ENCODE measurements at places on chromosomes 6 and 20.

GRCh38 chr6:132909742-132910141, 95.4 kb downstream of the RPS12 start:
- no peak for DNase-seq

DNA sequence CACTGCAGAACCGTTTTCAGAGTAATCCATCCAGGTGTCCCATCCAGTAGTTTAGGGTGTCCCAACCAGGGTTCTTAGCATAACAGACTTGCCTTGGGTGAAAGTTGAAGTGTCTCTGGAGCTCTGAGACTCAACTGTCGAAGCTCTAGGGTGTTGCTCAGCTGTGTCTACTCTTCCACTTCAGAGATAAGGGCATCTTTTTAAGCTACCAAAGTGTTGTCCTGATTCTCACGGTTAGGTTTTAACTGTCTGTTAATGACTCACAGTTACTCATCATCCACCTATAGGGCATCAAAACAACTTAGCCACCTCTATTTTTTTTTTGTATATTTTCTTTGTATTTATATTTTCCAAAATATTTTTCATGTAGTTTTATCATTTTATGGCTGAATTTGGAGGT, 36.9 kb upstream of the TBX18 start:
- no peak for DNase-seq

- peak; percentile 85 for DNase-seq
Measured at GRCh38 chr20:37911838-37912281, 8.9 kb downstream of the VSTM2L start.

DNA sequence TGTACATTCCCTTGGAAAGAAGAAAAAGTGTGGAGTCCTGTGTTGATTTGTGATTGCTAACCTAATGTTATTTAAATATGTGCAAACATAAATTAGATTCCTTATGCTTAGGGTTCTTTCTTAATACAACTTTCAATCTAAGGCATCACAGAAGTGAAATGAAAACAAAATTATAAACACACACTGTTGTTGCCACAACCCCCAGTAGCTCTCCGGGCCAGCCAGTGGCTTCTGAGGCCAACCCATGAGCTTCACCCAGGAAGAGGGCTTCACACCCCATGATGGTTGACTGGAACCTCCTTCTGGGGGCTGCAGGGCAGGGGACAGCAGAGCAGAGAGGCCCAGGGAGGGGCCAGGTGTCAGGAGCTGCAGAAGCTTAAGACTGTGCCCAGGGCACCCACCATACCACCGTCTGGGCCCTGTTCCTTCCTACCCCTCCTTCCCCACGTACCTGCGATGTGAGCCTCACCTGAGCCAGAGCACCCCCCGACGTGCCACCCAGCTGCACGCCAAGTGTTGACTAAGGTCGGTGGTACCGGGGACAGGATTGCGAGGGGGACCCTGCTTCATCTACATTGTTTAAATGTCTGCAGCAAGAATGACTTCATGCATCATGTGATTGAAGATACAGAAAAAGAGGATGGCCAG, 110.5 kb downstream of the FAM120B start:
- DNase-seq = no peak

- no peak for DNase-seq
Measured at GRCh38 chr6:111417181-111417585, 65.8 kb downstream of the REV3L start.

- DNase-seq = peak; percentile 15
Measured at GRCh38 chr20:20130399-20130798, 78.1 kb downstream of the CFAP61 start.

- no peak for DNase-seq
Measured at GRCh38 chr6:152975204-152975915, 7.5 kb downstream of the FBXO5 start.

- peak; percentile 11 for DNase-seq
Measured at GRCh38 chr20:59776059-59776603, 157.3 kb downstream of the SYCP2 start.

DNA sequence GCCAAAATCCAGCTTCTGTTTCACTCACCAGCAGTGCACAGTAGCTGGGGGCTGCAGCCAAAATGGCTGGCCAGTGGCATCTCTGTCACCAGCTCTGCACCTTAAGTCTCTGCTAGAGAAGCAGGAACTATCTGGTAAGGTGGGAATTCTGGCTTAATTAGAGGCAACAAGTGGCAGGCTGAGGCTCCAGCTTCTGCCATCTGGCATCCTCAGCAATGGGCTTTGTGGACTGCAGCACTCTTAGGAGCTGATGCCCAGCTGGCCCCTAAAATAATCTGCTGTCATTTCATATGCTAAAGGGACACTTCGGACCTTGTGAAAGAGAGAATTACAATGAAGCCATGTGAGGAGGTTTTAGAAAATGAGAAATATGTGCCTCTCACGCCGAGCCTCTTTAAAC, 4.6 kb upstream of the CLDN20 start:
- DNase-seq = no peak

GRCh38 chr6:17417817-17418216, 24.4 kb downstream of the CAP2 start:
- peak; percentile 61 for DNase-seq

GRCh38 chr6:105711216-105711615, 308.3 kb upstream of the PREP start:
- DNase-seq = no peak

DNA sequence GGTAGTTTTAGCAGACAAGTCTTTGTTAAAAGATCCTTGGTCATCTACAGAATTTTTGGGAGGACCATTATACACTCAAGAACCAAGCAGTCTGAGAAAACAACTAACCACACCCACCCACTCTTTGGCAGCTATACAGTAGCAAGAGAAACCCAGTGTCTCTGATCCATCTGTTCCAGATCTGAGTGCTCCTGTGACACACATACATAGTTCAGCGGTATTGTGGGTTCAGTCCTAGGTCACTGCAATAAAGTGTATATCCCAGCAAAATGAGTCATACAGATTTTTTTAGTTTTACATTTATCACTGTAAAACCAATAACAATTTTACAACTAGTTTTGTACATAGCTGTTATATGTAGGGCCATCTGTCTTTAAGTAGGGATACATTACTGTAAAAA, 47.4 kb upstream of the PAK5 start:
- DNase-seq = no peak

- DNase-seq = no peak
Measured at GRCh38 chr20:52943185-52943841, 28.8 kb upstream of the TSHZ2 start.

DNA sequence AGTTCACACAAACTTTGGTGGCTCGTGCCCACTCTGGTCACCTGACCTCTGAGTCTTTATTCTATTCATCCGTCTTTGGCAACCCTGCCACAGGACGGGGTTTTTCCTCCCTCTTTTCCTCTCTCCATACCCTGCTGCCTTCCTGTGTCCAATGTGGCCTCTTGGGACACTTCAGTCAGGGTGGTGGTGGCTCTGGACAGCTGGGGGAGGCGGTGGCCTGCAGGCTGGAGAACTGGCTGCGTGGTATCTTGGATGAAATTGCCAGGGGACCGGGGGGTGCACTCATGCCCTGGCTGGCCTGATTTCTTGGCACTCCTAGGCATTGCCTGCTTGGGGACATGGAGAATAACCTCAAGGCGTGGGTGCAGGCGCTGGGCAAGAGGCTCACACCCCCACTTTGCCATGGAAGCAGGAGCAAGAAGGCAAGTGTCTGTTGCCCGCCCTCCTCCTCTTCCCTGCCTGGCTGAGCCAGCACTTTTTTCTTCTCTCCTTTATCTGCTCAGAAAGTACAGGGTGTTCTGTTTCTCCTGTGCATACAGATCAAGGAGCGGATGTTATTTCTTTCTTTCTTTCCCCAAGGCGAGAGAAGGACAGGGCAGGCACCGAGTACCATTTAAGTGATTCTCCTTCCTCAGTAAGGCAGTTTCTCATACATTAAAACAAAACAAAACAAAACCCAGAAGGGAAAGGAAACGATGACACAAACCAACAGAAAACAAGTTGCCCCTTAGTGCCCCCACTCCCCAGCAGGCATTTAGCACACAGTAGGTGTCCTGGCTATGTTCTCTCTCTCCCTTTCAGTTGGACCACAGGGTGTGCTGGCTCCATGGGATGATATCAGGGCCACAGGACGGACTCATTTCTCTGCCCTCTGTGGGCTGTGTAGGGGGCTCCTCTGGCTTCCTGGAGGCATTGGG, 155.5 kb upstream of the RNF24 start:
- peak; percentile 47 for DNase-seq

- no peak for DNase-seq
Measured at GRCh38 chr6:28632326-28632851, 106.7 kb downstream of the GPX5 start.

DNA sequence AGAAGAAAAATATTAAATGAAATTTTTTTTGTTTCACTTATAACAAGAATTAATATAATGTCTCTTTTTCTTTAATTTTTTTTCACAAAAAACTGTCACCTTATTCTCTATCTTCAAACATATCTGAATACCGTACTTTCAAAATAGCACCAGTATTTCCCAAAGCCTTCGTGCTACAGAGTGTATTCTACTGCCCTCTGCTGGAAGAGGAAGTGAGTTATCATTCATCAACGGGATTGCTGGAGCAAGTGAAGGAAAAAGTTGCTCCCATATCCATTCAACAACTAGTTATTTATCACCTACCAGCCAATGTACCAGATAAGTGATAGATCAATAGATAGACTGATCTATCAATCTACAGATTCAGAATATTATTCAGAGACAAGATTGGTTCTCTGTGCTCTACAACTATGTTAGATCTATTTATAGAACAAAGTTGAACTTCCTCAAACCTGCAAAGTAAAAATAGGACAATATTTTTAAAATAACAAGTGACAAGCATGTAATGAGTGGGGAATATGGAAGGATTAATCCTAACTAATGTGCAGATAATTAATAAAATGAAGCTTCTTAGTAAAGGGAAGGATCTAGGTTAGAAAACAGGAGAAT, 26.7 kb upstream of the TFAP2B start:
- peak; percentile 59 for DNase-seq

DNA sequence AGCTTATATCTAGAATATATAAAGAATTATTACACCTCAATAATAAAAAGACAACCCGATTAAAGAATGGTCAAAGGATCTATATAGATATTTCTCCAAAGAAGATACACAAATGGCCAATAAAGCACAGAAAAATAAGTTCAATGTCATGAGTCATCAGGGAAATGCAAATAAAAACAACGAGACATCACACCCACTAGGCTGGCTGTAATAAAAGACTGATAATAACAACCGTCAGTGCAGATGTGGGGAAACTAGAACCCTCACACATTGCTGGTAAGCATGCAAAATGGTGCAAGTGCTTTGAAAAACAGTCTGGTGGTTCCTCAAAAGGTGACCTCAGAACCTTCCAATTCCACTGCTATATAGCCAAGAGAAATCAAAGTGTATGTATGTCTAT, 33.0 kb downstream of the TBX18 start:
- DNase-seq = no peak

- DNase-seq = no peak
Measured at GRCh38 chr6:154815938-154816820, 83.0 kb downstream of the SCAF8 start.

- no peak for DNase-seq
Measured at GRCh38 chr6:122736616-122737015, 42.9 kb upstream of the FABP7 start.

- DNase-seq = no peak
Measured at GRCh38 chr20:9574181-9574580, 59.8 kb downstream of the LAMP5 start.

- DNase-seq = no peak
Measured at GRCh38 chr6:21999012-21999528, 297.8 kb downstream of the PRL start.

DNA sequence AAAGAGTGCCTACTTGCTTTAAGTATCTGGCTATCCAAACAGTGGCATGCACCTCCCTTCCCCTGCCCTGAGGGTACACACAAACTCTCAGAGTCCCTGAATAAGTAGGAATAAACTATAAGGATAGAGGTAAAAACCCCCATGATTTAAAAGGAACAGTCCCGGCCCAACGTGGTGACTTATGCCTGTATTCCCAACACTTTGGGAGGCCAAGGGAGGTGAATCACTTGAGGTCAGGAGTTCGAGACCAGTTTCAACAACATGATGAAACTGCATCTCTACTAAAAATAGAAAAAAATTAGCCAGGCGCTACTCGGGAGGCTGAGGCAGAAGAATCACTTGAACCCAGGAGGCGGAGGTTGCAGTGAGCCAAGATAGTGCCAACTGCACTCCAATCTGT, 22.2 kb downstream of the SAMHD1 start:
- no peak for DNase-seq

DNA sequence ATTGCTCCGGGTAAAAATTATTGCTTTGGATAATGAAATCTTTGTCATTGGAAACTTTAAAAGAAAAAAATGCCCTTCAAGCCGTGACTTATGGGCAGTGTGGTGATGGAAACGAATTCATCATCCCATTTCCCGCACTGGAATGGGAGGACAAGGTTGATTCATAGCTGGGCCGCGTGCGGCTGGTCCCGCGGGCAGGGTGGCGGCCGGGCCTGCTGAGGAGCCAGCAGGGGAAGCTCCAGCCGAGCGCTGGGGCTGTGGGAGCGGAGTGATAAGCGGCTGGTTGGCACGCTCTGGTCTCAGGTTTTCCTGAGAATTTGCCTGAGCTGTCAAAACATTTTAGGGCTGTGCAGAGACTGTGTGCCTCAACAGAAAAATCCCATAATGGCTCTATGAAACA, 351.7 kb downstream of the CDC5L start:
- peak; percentile 57 for DNase-seq

DNA sequence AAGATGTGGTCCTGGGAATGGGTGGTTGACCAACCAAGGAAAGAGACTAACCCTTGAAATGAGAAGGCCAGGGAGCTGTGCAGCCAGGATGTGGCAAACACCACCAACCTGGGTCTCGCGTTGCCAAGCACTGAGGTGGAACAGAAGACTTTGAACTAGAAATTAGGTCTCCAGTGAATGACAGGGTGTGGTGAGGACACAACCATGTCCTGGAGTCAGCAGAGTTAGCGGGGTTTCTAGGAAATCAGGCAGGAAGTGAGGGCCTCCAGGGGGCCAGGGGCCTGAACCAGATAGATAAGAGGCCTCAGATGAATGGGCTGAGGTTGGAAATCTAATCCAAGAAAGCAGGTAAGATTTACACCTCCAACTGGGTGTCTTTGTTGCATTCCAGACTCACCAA, 353.3 kb upstream of the ARID1B start:
- no peak for DNase-seq

- peak; percentile 91 for DNase-seq
Measured at GRCh38 chr6:99613409-99613704, 6.7 kb downstream of the PRDM13 start.

- peak; percentile 26 for DNase-seq
Measured at GRCh38 chr6:170181338-170181690, 109.6 kb downstream of the DLL1 start.
